Natural killer cell treated with Interleukin-12 subunit alpha and Interleukin-12 subunit beta and Interleukin-15 and Interleukin-18, amount 100 ng/mL, for 72 hours (primary cell): ENCODE measurements at places on chromosomes 5 and 9. TPM values are rescaled to one million over a fixed set of nuclear protein-coding genes. Genes with fewer than 3 reads are reported as not detected.

DNA sequence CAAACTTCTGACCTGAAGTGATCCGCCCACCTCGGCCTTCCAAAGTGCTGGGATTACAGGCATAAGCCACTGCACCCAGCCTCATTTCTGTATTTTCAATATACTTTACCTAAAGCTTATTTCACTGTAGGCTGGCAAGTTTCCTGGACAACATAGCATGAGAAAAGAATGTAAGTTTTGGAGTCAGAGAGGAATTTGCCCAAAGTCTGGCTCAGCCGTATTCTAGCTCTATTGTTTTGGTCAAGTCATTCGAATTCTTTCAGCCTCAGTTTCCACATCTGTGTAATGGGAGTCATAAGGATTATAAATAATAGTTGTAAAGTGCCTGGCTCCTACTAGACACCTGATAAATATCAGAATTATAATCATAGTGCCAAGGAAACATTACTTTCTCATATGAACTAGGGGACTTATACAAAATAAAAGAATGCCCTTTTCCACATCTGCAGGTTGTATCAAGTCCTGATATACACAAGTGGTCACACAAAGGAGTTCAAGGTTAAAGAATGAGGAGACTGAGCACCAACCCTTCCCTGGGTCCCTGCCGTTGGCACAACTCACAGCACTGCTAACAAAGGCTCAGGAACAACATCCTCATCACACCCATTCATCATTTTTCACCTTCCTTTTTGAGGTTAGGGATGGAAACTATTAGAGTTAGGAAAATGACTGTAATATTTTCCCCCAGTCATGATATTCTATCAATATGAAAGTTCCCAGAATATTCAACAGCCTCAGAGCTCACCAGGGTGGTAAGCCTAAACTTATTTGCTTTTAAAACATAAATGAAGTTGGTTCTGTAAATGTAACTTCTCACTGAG is 34.6 kb upstream of the RAI14 start:
- no peak for DNase-seq

DNA sequence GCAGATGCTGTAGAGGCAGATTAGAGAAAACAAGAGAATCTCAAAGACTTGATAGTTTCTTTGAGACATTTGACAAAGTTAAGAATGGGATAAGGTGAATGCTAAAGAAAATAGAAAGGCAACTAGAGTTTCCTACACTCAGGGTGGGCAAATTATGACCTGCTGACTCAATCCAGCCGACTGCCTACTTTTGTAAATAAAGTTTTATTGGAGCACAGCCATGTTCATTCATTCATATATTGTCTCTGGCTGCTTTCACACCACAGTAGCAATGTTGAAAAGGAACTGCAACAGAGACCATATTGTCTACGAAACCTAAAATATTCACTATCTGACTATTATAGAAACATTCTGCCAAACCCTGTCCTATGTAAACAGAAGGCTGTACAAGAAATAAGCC is 37.6 kb upstream of the TARS1 start:
- DNase-seq = no peak

- DNase-seq = no peak
These were observed 624.9 kb upstream of the GRAMD2B start for GRCh38 chr5:125798307-125798706.

DNA sequence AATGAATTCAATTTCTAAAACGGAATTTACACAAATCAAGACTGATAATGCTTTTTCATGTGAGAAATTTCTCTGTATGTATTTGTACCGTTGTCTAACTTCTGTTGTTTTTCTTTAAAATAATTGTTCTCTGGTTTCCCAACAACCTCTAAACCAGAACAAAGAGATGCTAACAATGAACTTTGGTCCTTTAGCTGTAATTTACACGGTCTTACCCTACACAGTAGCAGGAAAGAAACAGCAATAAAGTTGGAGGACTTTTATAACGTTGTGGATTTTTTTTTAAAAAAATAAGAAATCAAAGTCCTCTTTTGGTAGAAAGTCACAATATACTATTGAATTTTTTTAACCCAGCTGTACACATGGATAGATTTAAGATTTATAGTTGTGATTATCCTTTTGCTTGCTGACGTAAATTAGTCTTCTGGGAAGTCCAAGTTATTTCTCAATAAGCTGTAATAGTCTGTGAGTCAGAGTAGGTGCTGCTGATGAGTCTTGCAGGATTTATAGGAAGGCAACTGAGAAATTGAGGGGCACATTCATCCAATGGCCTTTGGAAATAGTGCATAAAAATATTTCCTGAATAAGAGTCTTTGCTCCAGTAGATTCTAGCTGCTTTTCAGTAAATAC is 76.8 kb upstream of the PCSK1 start:
- DNase-seq = no peak

GRCh38 chr9:137313956-137314560 is 12.0 kb upstream of the NRARP start:
- DNase-seq = no peak

GRCh38 chr5:158847772-158848171 is 251.9 kb downstream of the EBF1 start:
- no peak for DNase-seq

- no peak for DNase-seq
These were observed 821.0 kb upstream of the GRAMD2B start for GRCh38 chr5:125602184-125602583.

GRCh38 chr5:7246287-7246686 is 149.7 kb upstream of the ADCY2 start:
- no peak for DNase-seq

- no peak for DNase-seq
These were observed 18.4 kb downstream of the RUFY1 start for GRCh38 chr5:179568721-179569120.

DNA sequence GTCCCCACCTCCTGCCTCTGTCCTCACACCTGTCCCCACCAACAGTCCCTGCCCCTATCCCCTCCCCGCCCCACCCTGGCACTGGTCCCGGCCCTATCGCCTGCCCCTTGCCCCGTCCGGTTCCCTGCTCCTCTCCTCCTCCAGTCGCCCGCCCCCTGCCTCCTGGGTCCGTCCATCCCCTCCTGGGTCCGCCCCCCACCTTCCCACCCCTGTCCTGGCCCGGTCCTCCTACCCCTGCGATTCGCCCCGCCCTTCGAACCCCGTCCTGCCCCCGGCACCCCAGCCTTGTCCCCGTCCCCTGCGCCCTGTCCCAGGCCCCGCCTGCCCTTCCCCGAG is 372 bp downstream of the EDF1 start:
- DNase-seq = no peak

DNA sequence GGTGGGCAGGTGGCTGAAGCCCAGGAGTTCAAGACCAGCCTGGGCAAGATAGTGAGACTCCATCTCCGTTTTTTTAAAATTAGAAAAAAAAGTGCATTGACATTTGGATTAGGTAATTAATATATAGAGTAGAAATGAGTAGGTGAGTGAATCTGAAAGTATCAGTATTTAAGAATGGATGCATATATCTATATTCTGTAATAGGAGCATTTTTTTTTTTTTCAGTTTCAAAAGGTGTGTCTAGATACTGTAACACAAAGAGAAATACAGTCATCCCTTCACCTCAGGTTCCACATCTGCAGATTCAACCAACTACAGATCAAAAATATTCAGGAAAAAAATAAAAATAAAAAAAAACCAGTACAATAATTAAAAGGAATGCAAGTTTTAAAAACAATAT is 50.8 kb downstream of the RBM27 start:
- DNase-seq = no peak

DNA sequence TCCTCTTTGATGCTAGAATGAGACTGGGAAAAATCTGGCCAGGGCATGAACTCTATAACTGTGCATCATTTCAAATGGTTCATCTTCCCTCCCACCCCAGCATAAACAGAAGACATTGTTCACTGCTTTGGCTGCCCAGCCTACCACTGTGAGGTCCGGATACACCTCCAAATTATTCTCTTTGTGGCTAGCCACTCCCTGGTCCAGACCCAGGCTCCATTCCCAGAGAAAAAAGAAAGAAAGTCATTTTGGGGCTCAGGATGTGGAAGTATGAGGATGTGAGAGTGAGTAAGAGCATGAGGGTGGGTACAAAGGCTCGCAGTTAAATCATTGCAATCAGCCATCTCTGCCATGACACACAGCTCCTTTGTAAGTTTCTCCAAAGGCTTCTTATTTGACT is 559.2 kb downstream of the PSAT1 start:
- DNase-seq = no peak

DNA sequence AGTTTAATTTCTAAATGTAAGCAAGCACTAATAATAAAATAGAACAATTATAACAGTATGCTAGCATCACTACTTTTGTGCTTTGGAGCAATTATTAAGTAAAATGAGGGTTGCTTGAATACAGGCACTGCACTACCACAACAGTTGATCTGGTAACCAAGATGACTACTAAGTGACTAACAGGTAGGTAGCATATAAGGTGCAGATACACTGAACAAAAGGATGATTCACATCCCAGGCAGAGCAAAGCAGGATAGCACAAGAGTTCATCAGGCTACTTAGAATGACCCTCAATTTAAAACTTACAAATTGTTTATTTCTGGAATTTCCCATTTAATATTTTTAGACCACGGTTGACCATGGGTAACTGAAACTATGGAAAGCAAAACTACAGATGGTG is 48.0 kb upstream of the RGS7BP start:
- no peak for DNase-seq

- no peak for DNase-seq
These were observed 72.2 kb upstream of the GABRP start for GRCh38 chr5:170711300-170711699.

- no peak for DNase-seq
These were observed 13.1 kb upstream of the SPINK13 start for GRCh38 chr5:148255456-148255855.

- DNase-seq = no peak
These were observed 25.6 kb downstream of the ABL1 start for GRCh38 chr9:130860458-130861316.

- no peak for DNase-seq
These were observed 32.9 kb upstream of the PSD2 start for GRCh38 chr5:139762615-139763170.

DNA sequence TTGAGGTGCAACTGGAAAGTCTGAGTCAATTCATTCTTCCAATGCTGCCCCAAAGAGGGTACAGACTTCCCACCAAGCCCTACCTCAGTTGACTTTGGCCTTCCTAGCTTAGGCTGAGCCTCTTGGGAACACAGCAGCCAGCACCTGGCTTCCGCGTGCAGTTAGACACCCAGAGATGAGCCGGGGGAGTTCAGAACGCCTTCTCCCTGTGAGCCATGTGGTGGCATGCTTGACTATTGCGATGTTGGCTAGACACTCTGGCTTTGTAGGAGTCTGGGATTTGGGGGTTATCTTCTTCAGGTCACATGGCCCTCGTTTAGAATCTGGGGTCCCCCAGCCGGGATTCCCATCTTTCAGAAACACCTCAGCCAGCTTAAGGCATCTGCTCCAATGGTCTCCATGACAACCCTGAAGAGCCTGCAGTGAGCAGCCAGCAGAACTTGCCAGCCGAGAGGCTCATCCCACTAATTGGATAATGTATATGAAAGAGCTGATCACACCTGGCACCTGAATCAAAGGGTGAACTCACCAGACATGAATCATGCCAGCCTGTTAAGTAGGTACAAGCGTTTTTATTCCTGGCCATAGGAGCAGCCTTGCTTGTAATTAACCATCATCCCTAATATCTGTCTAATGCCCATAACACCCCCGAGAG is 167.5 kb downstream of the SYK start:
- DNase-seq = no peak

DNA sequence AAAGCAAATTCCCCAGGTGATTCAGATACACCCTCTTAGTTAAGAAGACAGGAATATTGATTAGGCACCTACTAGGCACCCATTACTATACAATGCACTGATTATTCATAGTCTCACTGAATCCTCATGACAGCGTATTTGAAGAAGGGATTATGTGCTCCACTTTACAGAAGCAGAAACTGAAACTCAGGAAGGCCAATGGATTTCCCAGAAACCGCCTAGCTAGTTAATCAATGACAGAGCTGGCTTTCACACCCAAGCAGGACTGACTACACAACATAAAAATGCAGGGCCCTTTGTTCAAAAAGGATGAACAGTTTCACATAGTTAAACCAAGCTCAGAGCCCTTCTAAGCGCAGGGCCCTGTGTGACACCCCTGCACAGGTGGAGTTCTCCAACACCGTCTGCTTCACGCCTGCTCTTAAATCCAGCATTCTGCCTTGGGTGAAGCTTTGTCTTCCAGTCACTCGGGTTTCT is 117.3 kb downstream of the TTLL11 start:
- no peak for DNase-seq

GRCh38 chr5:74261866-74262265 is 378.7 kb downstream of the ENC1 start:
- DNase-seq = no peak

GRCh38 chr9:73162987-73163768 is 11.5 kb downstream of the ANXA1 start:
- no peak for DNase-seq

- DNase-seq = no peak
These were observed 62.5 kb downstream of the MRPL36 start for GRCh38 chr5:1736889-1737711.

DNA sequence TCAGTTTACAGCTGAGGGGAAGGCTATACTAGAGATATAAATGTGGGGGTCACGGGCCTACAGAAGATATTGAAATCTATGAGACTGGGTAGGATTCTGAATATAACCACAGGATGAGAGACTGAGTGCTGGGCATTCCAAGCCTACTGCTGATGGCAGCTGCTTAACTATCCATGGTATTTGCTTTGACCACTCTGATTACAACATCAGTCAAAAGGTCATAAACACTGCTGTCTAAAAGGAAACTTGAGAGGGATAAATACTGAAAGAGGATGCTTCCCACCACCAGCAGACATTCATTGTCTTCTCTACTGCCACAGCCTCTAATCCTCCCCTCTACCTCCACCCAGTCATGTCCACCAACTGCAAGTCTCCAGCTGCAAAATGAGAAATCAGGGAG is 3.8 kb downstream of the ZNF622 start:
- DNase-seq = no peak

Gene PPP2R2B
- 20.0 TPM for total RNA-seq

Gene UBTD2
- 4.7 TPM for total RNA-seq

Gene CCDC192
- not detected for total RNA-seq

Gene CCL27
- total RNA-seq = not detected

Gene CD274
- total RNA-seq = 242 TPM

Gene SERF1A
- 11.3 TPM for total RNA-seq

Gene GDNF
- total RNA-seq = not detected

Gene GOLPH3
- 86.7 TPM for total RNA-seq

Gene RLN2
- total RNA-seq = not detected

Gene ANKRD18B
- not detected for total RNA-seq

Gene LVRN
- not detected for total RNA-seq

Gene F2RL2
- not detected for total RNA-seq
